ENCODE measurements at places on chromosomes 6 and 20. TPM values are rescaled to one million over a fixed set of nuclear protein-coding genes. Genes with fewer than 3 reads are reported as not detected.

Gene CRISP3
- total RNA-seq, result not detected

Gene KCNK15
- 0.34 TPM for total RNA-seq

Gene PI16
- total RNA-seq, result not detected

Gene SEMG2
- not detected for total RNA-seq

Gene CASP8AP2
- 32.8 TPM for total RNA-seq

Gene LY6G6C
- total RNA-seq, result not detected

Gene GSTA2
- total RNA-seq, result not detected

Gene SCGN
- not detected for total RNA-seq

Gene OXT
- total RNA-seq, result not detected

Gene SMIM29
- total RNA-seq, result 16.6 TPM

Gene NR2E1
- not detected for total RNA-seq

Gene DEF6
- total RNA-seq, result 120 TPM

Gene SNAP91
- total RNA-seq, result not detected

Gene ZSCAN12
- 5.7 TPM for total RNA-seq

Gene ZBTB46
- 1.1 TPM for total RNA-seq

Gene TXLNB
- total RNA-seq, result 0.05 TPM

Gene KIAA0408
- total RNA-seq, result 18.5 TPM

Gene ZSCAN23
- total RNA-seq, result 0.50 TPM

Gene C20orf202
- total RNA-seq, result not detected

Gene DSP
- 0.02 TPM for total RNA-seq

Gene SPEF1
- total RNA-seq, result not detected

Gene MAS1
- not detected for total RNA-seq

Gene SLC52A3
- not detected for total RNA-seq

Gene EDN1
- total RNA-seq, result 0.09 TPM

Gene SLC32A1
- total RNA-seq, result not detected

Gene GRIK2
- not detected for total RNA-seq

Gene TPD52L1
- total RNA-seq, result not detected

Gene UBD
- 0.34 TPM for total RNA-seq

Gene ANGPT4
- total RNA-seq, result not detected

Gene LPIN3
- total RNA-seq, result 1.2 TPM

Gene PTPRT
- not detected for total RNA-seq

Gene SAMD3
- 3.2 TPM for total RNA-seq

Gene PLG
- total RNA-seq, result 0.23 TPM

Gene CTAGE9
- not detected for total RNA-seq

Gene HNF4A
- not detected for total RNA-seq

Gene HTR1E
- total RNA-seq, result not detected

Gene GJA10
- 0.32 TPM for total RNA-seq

Gene PMEPA1
- 1.1 TPM for total RNA-seq

Gene TCP11
- not detected for total RNA-seq

Gene MEI4
- total RNA-seq, result not detected

Gene COL21A1
- total RNA-seq, result not detected

Gene GPSM3
- total RNA-seq, result 90.7 TPM

Gene POU3F2
- not detected for total RNA-seq

Gene FERMT1
- 1.5 TPM for total RNA-seq

Gene UBE2C
- total RNA-seq, result 142 TPM

Gene PPP1R16B
- total RNA-seq, result 109 TPM

Gene ME1
- total RNA-seq, result not detected

Gene SLC17A2
- 0.55 TPM for total RNA-seq
